ENCODE measurements at places on chromosomes 7 and 10.

GRCh38 chr7:76343931-76344321 is 14.9 kb downstream of the YWHAG start:
- DNase-seq, result no peak

GRCh38 chr10:126458466-126458865 is 70.2 kb upstream of the ADAM12 start:
- DNase-seq, result no peak

- DNase-seq, result no peak
Observed at GRCh38 chr7:155206318-155207020, 91.2 kb upstream of the INSIG1 start.

DNA sequence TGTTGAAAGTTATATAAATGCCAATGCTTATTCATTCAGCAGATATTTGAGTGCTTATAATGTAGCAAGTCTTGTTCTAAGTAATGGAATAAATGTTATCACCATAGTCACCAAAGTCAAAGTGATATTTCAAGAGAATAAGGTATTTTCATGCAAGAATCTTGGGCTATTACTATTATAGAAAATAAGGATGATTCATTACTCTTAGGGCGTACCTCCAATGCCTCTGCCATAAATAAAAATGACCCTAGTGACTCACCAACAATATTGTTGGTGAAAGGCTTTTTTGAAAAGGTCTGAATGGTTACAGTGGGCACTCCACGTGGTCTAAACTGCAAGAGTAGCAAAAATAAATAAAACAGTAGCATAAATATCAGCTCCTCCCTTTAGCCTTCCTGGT is 68.4 kb downstream of the RALA start:
- DNase-seq, result no peak

DNA sequence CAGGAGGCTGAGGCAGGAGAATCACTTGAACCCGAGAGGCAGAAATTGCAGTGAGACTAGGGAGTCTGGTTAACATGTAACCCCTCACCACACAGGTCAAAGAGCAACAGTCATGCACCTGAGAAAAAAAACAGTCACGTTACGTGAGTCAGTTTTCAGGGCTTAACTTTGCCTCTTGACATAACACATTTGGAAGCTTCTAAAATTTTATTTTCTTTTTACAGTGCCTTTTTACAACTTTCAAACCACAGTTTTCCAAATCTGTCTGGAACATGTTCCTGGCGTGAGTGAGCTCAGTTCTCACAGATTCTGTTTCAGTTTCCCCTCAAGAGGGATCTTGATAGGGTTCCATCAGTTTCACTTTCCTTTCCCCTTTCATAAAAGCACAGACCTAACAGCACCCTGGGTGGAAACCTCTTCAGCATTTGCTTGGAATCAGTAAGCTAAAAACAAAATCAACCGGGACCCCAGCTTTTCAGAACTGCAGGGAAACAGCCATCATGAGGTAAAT is 4.4 kb downstream of the IFIT3 start:
- no peak for DNase-seq

- no peak for DNase-seq
Observed at GRCh38 chr7:113892818-113893217, 26.0 kb downstream of the PPP1R3A start.

Measured in iPS-NIHi11 (cell line).